ENCODE measurements at places on chromosomes 7 and 10.

GRCh38 chr10:1309617-1310270 lies 253.6 kb downstream of the WDR37 start:
- DNase-seq, result no peak

DNA sequence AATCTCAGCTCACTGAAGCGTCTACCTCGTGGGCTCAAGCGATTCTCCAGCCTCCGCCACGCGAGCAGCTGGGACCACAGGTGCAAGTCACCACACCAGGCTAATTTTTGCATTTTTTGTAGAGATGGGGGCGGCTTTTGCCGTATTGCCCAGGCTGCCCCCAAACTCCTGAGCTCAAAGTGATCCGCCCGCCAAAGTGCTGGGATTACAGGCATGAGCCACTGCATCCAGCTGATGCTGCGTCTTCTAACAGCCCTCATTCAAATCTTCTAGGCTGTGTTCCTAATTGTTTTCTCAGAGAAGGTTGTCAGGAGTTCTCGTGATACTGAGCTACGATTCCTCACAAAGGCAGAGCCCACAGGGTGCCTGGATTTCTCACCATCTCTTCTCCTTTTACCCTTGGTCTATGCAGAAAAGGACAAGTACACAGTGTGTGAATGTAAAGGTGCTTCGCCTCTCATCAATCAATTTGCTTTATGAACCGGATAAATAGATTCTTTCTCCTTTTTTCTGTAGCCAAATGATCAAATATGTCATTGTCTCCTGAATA lies 247.3 kb upstream of the PTN start:
- DNase-seq, result no peak

DNA sequence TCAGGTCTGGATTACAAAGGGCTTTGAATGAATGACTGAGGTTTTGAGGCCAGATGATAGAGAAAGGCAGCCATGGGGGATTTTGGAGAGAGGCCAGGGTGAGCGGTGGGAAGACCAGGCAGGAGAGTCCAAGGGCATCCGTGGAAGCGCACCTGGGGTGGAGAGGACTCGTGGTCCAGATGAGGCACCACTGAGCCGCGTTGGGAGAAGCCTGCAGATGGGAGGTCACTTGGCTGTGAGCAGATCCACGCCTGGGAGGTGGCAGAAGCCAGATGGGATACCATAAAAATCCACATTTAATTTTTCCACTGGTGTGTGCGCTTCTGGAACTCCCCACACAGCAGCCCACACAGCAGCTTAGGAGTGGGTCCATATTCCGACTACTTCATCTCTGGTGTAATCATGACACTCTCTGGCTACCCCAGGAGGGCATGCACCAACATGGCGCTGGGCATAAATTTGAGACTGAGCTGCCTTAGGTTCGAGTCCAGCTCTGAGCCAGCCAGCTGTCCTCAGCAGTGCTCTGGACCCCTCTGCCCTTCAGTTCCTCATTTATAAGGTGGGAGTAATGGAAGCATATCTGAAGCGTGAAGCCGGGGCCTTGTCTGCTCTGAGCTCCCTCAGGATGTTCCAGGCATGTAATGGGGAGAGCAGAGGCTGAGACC lies 90.2 kb upstream of the FAM20C start:
- no peak for DNase-seq

DNA sequence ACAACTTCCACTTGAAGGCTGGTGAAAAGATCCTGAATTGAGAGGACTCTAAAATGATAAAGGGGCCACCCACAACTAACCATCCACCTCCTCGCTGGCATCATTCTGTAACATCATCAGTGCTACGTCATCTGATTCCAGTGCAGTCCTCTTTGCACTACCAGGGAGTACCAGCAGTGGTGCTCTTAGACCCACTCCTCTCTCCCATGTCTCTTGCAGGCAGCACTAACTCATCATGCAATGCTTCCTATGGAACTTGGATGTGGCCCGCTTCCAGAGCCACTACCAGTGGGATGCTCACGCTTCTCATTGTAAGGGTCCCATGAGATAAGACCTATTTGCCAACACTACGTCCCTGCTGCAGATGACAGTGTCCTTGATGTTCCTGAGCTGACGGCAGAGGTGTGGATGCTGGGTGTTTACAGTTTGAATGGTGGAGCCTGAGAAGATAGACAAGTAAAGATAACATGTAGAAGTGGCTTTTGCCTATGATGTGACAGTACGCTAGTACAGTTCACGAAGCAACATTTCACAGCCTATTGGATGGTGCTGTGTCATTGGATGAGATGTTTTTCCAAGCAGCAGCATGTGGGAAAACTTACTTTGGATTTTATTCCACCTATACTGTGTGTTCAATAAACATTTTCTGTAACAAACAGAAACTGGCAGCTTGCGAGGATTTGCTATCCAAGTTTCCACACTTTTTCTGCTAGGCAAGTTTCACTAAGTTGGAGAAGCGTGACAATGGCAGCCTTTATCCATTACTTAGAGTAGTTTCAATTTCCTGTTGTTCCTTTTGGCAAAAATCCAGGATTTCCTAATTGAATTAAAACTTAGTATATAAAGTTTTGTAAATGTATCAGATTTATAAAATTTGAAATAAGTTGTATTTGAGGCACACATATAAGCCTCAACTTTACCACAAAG lies 35.8 kb upstream of the COBL start:
- no peak for DNase-seq

DNA sequence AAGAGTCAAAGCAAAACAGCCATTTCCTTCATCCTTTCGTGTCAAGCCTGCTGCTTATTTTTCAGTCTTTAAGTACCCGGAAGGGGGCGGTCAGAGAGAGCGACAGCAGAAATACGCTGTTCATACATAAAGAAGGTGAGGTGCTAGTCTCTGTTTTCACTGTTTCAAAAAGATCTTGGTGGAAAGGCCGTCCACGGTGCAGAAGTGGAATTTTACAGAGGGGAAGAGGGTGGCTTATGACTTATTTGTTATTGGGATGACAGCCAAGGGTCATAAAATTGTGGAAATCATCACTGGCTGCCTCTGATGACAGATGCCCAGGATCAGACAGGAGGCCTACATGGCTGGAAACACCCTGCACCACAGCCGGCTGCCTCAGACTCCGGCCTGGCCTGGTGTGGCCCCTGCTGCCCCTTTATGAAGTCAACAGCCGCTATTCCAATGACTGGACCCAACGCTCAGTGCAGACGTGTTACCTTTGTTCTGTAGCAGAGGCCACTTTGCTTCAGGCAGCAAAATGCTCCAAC lies 57.0 kb downstream of the HIPK2 start:
- DNase-seq, result no peak

DNA sequence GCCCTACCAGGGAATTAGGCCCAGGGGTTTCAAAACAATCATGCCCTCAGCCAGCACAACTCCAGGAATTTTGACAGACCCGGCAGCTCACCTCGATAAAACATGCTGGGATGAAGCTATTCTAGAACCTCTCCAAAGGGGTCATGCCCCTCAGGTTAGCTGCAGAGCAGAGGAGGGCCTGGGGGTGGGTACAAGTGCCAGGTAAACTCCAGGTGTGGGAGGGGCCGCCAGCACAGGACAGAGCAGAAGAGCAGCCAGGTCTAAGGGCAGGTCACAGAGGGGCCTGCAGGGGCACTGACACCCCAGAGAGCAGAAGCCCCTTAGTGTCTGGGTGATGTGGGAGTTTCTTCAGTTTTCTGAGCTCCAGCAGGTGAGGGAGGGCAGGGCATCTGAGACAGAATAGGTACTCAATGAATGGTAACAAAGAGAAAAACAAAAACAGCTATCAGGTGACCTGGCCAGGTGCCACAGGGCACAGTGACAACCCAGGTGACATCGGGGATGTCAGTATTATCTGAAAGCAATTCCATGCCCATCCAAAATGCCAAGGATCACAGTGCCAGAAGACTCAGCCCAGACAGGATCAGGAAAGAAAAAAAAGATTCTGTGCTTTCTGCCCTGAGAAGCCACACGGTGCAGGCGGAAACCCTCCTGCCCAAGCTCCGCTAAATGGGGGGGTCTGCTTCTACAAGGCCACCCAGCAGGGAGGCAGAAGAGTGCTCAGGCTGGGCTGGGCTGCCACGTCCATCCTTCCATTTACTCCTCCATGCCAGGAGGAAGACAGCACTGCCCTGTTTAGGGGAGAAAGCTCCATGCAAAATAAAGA lies 104.5 kb downstream of the TNS3 start:
- no peak for DNase-seq

- DNase-seq, result no peak
Measured at GRCh38 chr7:4272141-4272540, 410.0 kb upstream of the FOXK1 start.

- no peak for DNase-seq
Measured at GRCh38 chr7:46764100-46764936, 817.6 kb downstream of the TNS3 start.

DNA sequence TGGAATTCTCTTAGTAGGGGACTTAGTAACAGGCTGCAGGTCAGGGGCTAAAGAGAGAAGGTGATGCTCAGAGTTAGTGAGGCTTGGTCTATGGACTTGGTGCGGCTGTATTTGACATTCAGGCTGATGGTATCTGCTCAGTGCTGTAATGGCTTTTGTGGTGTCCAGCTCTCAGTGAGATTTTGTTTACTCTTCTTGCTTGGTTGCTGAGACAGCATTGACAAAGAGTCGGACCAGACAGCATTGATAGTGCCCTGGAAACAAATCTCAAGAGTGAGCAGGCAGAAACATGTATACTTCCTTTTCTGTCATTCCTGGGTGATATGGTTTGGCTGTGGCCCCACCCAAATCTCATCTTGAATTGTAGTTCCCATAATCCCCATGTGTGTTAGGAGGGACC lies 202.0 kb downstream of the STK31 start:
- DNase-seq, result no peak

GRCh38 chr7:39510864-39511354 lies 55.3 kb upstream of the YAE1 start:
- no peak for DNase-seq

- no peak for DNase-seq
Measured at GRCh38 chr7:1646957-1647891, 22.9 kb upstream of the ELFN1 start.

DNA sequence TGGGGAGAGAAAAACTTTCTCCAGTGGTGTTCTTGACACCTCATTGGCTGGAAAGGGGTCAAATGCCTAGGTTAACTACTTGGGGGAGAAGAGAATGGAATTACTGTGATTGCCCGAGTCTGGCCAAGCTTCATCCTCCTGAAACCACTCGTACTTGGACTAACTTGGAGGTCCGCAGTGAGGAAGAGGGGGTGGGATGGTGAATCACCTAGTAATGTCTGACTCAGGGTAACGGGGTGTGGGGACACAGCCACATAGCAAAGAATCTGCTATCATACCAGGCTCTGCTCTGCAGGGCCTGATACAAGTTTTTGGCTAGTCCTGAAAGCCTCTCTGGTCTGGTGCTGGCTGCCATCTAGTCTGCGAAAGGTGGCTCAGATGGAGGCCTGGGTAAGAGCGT lies 190.9 kb downstream of the RPS24 start:
- no peak for DNase-seq

DNA sequence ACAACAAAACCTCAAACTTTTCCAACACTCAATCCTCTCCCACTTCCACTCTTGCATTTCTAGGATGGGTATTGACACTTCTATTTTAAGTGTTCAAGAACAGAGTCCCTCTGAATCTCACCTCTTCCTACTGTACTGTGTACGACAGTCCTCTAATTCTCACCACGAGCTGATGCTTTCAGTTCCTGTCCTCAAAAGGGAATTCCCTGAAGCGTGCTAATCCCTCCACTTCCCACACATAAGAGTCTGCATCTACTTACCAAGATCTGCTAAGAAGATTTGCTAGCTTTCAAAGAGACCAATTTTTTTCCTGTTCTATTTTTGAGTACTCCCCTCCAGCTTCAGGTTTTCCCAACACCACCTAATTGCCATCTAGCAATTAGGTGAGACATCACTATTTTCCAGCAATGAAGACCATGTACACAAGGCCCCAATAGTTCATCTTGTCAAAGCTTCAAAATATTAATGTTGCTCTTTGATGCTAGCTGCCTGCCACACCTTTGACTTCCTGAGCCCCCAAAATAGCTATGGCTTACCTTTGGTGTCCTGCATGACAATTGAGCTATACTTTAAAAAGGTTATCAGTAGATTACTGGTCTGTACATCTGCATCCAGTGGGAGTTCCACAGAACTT lies 54.4 kb downstream of the ARMH3 start:
- no peak for DNase-seq

GRCh38 chr7:141700848-141701371 lies 1.1 kb downstream of the DENND11 start:
- no peak for DNase-seq

DNA sequence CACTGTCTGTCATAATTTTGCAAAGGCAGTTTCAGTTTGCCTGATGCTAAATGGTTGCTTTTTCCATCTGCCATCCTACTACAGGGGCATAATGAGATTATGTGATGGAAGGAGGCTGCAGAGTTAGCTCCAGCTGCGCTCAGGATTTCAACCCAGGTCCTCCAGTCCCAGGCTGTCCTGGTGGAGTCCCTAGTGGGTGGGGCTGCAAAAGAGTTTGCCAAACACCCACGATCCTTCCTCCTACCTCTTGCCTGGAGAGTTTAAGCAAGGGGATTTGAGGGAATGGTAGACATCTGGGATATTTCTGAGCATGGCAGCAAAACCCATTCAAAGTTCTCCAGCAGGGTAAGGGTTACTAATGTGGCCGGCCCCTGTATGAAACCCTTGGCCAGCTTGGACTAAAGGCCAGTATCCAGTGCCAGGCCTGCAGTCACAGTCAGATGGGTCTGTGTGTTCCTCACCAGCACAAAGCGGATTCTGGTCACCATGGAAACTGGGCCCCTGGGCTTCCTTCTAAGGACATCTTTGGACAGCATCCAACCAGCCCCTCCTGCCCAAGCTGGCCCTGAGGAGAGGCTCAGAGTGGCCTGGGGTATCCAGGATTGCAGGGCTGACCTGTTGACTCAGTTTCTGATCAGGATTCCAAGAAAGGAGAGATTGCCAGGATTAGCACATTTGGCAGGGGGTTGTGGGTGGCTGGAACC lies 42.7 kb upstream of the CHST3 start:
- DNase-seq, result peak; percentile 63

DNA sequence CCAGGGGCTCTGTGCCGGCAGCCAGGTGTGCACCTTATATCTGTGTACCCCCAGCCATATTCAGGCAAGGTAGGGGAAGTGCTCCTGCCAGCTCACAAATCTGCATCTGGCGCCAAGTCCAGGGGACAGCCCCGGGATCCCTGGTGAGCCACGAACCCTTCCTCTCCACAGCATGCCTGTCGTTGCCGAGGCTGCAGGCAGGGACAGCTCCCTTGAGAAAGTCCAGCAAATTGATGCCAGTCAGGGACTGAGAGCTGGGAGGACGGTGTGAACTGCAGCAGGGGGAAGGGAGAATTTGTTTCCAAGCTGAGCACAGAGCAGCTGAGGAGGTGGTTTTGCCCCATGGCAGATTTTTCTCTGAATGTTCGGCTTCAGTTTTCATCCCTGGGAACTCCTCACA lies 919 bp downstream of the PLA2G12B start:
- DNase-seq, result no peak

GRCh38 chr10:126147866-126148587 lies 240.2 kb downstream of the ADAM12 start:
- no peak for DNase-seq
